ENCODE measurements at places on chromosomes 6 and 20.

- DNase-seq: no peak
Measured at GRCh38 chr6:163835439-163836171, 421.1 kb downstream of the QKI start.

GRCh38 chr6:64013011-64013410 is 377.4 kb downstream of the PHF3 start:
- no peak for DNase-seq

DNA sequence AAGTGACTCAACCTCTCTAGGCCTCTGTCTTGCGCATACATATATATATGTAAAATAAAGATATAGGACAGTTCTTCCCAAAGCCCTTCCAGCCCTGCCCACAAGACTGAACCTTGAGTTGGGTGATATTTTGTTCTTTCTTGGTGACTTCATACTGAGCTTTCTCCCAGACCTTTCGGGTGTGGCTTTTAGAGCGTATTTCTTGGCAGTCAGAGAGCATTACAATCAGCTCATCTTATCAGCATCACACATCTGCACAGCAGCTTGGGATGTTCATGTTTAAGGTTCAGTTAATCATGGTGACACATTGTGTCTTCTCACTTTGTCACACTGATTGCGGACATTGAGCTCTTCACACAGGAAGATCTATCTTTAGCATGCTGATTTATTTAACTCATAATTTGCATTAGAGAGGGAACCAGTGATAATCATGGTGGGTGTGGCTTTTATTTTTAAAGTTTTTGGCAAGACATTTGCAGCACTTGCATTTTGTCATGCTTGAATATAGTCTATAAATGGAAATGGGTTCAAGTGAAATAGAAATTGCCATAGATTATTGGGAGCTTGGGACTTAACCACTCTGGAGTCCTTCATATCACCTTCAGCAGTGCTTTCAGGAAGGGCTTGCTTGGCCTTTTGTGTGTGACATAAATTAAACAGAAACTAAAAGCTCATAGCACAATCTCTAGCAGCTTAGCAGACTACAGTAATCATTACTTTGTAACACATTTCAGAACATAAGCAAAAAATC is 8.3 kb downstream of the KIF3B start:
- DNase-seq: no peak

DNA sequence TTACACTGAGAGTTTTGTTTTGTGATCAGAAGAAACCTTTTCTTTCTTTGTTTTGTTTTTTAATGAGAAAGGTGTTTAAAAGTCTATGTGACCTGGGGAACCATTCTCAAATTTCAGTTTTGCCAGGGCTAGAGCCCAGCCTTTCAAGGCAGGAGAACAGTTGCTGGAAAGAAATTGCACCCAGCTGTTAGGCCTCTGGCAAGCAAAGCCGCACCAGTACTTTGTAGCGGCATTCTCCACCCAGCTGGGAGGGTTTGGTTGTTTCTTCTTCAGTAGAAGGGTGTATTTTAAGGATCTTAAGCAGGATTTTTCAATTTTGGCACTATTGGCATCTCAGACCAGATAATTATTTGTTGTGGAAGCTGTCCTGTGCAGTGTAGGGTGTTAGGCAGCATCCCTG is 16.6 kb upstream of the MAPK13 start:
- no peak for DNase-seq

DNA sequence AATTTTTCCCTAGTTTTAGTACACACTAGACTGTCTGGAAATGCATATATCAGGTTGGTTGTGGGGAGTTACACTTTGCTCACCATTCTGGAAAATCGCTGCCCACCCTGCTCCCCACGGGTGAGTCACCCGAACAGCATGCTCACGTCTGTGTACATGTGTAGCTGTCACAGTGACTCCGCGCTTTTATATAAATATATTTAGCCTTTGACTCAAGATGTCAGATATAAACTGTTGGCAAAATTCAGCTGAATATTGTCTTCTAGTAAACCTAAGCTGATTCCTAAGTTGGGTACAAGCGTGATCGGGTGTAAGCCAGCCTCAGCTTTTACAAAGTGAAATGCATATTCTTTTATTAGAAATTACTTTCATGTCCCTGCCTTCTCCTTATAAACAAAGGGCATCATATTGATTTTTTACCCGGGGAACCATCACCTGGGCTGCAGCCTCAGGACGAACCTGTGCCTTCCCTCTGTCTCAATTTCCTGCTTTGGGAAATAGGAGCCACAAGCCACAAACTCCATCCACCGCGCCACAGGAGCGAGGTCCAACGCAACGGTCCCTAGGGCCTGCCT is 4.3 kb downstream of the SDCBP2 start:
- DNase-seq: no peak

DNA sequence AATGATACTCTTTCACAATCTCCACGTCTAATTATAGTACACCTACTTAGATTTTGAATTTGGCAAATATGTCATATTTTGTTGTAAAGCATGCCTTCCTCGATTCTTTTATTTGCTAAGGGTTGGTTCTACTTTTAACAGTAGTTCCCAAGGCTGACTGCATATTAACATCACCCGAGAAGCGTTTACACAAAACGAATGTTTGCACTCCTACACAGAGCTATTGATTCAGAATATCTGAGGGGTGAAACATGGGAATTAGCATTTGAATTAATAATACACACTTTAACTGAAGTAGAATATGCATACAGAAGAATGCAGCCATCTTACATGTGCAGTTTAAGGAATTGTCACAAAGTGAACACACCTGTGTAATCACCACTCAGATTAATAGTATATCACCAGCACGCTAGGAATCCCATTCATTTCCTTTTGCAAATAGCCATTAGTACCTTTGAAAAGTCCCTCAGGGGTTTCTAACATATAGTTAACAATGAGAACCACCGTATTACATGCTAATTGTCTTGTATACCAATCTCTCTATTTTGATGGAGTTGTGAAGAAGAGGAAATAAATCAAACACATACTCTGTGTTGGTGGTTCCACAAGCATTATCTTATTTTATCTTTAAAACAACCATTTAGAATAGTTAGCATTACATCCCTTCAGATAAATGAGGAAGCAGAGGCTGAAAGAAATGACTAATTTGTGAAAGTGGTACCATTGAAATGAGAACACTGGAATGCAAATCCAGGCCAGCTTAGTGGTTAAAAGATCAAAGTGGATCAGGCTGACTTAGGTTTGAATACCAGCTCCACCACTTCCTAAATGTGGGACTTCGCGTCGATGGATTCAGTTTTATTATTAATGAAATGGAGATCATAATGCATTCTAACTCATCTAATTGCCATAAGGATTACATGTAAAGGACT is 317.6 kb downstream of the HDGFL1 start:
- no peak for DNase-seq

DNA sequence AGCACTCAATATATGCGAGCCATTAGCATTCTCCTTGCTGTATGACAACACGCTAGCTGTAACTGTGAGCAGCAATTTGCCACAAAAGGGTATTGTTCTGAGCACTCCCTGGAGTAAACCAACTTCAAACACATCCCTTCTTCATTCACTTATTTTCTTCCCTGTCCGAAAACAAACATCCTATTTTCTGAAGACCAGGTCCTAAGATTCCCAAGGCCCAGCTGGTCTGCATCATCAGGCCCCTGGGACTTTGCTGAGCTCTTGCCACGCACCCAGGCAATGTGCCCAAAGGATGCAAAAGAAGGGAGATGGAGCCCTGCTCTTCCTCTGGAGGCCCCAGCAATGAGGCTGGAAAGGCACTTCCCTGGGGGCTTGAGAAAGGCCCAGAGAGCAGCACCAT is 118.1 kb downstream of the PREX1 start:
- DNase-seq: no peak

GRCh38 chr20:62511300-62511914 is 35.6 kb upstream of the GATA5 start:
- DNase-seq: no peak

GRCh38 chr6:106870069-106870468 is 104.5 kb downstream of the CD24 start:
- DNase-seq: no peak

DNA sequence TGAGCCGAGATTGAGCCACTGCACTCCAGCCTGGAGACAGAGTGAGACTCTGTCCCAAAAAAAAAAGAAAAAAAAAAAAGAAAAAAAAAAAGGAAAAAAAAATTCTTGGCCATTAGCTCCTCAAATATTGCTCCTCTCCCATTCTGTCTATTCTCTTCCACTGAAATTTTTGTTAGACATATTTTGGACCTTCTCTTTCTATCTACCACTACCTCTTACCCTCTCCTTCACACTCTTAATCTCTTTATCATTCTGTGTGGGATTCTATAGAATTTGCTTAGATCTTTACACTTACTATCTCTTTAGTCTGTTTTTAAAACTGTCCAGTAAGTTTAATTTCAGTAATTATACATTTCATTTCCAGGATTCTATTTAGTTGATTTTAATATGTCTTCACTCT is 85.0 kb downstream of the IRAK1BP1 start:
- no peak for DNase-seq

DNA sequence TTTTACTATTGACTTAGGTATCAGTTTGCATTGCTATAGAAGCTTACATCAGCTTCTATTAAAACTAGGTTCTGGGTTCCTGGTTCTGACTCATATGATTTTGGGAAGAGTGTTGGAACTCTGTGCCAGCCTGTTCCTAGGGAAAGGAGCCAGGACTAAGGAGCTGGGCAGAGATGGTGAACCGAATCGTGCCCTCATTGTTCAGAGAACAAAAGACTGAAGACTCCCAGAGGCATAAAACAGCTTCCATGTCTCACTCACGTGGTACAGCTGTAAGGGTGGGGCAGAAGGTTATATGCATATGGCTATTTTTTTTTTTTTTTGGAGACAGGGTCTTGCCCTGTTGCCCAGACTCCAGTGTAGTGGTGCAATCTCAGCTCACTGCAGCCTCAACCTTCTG is 89.1 kb upstream of the THBS2 start:
- DNase-seq: no peak

GRCh38 chr6:63527658-63528514 is 44.4 kb upstream of the LOC128125822 start:
- DNase-seq: peak; percentile 69

GRCh38 chr6:16146028-16146427 is 17.1 kb downstream of the MYLIP start:
- no peak for DNase-seq

GRCh38 chr20:45765307-45765875 is 26.3 kb downstream of the WFDC3 start:
- DNase-seq: no peak

- DNase-seq: peak; percentile 76
Measured at GRCh38 chr6:37141281-37142049, 28.5 kb upstream of the PIM1 start.

GRCh38 chr6:121879149-121879548 is 443.7 kb downstream of the GJA1 start:
- peak; percentile 71 for DNase-seq

DNA sequence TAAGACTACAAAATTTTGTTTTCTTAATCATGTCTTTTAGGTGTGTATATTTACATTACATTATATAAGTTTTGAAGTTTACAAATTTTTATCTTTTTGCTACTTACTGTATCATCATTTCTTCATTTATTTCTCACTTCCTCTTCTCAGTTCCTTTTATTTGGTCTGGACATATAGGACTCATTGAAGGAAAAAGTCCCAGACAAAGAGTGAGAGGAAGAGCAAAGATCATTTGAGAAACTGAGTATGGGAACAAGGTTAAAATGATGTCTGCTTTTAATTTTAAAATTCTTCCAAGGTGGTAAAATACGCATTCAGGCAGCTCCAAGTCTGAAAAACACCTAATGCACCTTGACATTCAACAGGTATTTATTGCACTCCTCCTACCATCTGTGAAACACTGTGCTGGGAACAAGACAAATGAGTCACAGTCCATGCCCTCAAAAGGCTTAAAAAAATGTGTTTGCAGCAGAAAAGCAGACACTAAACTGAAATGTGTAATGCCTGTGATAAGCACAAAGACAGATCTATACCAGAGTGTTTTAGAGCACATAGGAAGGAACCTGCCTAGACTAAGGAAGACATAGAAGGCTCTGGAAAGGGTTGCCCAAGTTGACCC is 63.2 kb downstream of the PKIB start:
- DNase-seq: no peak

DNA sequence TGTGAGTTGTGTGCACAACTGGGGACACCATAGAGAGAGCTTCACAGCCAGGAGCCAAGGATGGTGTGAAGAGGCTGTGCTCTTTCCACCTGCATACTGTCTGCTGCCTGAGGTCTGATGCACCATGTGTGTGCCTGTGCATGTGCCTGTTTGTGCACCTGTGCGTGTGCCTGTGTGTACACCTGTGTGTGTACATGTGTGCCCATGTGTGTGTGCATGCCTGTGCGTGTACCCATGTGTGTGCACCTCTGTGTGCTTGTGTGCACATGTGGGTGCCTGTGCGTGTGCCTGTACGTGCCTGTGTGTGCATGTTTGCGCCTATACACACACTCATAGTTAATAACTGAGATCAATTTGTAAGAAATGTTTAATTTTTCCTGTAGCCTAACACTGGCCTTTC is 51.3 kb downstream of the FAM120B start:
- no peak for DNase-seq

- no peak for DNase-seq
Measured at GRCh38 chr6:155894262-155894661, 438.6 kb upstream of the NOX3 start.

GRCh38 chr20:57953638-57954037 is 243.8 kb upstream of the PMEPA1 start:
- DNase-seq: no peak
